ENCODE measurements at places on chromosomes 6 and 20.

DNA sequence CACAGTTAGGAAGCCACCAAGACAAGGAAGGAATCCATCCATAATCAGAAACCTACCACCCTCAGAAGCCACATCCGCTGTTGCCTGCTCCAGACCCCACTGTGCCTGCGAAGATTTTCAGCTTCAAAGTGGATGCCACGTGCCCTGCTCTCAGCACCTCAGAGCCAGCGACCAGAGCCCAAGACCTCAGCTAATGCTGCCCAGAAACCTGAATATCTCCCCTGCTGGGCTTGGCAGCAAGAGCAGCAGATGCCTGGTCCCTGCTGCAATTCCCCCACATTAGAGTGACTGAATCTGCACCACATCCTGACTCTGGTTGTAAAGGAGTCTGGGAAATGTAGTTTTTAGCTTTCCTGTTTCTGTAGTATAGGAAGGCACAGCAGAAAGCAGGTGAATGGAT lies 10.7 kb upstream of the ULBP3 start:
- DNase-seq: no peak

- peak; percentile 71 for DNase-seq
Measured at GRCh38 chr20:38863024-38863851, 57.7 kb downstream of the PPP1R16B start.

- DNase-seq: no peak
Measured at GRCh38 chr6:81086991-81087390, 665.5 kb downstream of the TENT5A start.

GRCh38 chr6:157891544-157892362 lies 68.7 kb downstream of the SNX9 start:
- no peak for DNase-seq

- DNase-seq: no peak
Measured at GRCh38 chr6:28771401-28772267, 152.2 kb downstream of the TRIM27 start.

DNA sequence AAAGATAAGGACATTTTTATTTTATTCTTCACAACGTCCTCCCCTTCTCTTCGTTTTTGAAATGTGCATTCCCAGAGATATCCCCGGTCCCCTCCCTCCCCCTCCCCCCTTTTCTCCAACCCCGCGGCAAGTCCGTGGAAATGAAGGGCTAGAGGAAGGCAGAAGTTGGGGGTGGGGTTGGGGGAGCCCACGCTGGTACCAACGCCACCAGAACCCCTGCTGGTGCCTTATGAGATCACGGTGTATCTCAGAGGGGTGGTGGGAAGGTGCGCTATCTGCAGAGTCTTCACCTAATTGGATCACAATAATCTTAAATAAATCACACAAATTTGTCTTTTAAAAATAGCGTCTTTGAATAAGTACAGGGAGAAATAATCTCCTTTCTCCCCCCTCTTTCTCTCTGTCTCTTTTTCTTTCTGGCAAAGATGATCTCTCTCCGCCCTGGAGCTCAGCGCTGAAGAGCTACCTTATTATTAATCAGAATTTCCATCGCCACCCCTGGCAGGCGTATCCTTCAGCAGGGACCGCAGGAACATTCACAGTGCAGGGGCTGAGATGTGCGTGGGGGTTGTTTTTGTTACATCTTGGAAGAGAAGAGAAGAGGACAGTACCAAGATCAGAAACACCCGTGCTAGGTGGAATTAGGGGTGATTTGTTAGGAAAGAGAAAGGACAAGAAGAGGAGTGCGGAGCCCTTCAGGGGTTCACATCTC lies 915 bp downstream of the CLVS2 start:
- no peak for DNase-seq

DNA sequence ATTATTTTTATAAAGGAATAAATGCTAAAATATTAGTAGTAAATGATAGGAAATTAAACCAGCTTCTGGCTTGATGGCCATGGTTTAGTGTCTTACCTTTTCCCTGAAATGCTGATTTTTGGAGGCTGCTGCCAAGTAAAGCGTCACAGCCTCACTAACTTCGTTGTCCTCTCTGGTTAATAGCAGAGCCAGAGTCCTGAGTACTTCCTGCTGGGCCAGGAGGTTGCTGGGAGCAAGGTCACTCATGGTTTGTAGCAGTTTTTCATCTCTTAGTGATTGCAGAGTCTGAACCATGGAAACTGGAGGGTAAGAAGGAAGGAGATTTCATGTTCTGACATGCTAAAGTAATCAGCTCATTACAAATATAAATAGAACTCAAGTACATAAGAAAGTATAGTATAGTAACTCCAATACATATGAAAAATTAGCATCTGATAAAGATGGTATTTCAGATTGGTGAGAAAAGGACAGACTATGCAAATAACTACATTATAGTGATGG lies 26.5 kb upstream of the ARMH2 start:
- DNase-seq: no peak

DNA sequence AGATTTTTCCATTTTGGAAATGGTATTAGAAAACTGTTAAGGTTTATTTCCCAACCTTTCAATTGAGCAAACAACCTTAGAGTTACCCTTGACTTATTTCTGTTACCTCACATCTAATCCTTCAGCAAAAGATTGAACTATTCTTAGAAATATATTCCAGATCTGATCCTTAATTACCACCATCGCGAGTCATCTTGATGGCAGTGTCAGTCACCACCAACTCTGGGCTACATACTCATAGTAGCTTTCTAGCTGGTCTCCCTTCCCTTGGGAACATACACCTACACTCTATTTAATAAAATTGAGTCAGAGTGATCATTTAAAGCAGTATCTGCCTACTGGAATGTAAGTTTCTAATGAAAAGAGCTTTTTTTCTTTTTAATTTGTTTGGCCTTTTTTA lies 308.2 kb downstream of the EYS start:
- no peak for DNase-seq
